T-helper 17 cell (primary cell): ENCODE measurements at places on chromosomes 11 and 22.

GRCh38 chr11:19660076-19660475 is 52.6 kb upstream of the NAV2 start:
- DNase-seq, result no peak

DNA sequence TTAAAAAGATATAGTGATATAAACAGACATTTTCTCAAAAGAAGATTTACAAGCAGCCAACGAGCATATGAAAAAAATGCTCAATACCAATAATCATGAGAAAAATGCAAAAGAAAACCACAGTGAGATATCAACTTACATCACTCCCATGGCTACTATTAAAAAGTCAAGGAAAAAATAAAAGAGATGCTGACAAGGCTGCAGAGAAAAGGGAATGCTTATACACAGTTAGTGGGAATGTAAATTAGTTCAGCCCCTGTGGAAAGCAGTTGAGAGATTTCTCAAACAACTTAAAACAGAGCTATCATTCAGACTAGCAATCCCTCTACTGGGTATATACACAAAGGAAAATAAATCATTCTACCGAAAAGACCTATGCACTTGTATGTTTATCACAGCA is 97.1 kb upstream of the CARD18 start:
- DNase-seq, result no peak

DNA sequence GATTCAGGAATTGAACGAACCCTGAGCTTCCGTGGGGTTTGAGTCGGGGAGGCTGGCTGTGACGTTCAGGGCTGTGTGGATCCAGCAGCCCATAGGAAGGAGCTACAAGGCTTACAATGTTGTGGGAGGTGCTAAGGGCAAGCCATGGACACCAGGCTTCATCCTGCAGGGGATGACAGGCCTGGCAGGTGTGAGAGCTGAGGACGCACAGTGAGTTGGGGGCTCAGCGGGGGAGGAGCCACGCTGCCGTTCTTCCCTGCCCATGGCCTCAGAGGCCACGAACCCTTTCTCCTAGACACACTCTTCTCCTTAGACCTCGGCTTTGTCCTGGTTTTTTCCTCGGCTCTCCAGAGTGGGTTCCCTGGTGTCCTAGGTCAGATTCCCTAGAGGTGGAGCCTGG is 113.3 kb upstream of the SLC22A12 start:
- DNase-seq, result no peak

DNA sequence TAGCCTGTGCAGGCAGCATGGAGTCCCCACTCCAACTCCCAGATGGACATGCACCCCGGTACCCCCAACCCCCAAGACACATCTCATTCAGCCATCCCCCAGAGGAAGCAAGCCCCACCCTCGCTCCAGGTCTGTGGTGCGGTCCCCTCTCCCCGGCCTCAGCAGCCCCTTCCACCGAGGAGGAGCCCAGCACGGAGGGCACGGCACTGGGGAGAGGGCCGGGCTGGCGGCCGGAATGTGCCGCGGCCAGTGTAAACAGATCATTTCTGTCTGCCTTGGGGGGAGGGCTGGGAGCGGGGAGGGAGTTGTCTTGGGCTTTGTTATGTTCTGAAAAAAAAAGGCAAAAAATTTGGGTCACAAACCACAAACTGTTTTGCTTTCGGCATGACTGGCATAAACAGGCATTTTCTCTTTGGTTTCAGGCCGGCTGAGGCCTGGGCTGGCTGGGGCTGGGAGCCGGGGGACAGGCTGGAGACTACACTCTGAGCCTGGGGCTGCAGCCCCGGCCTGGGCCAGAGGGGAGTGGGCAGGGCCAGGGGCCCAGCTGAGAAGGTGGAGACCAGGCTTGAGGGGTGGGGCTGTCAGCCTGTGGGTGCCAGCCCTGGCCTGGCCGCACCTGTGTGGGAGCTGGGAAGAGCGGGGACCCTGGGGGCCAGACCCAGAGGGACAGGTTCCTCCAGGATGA is 16.8 kb downstream of the IGF2 start:
- no peak for DNase-seq

DNA sequence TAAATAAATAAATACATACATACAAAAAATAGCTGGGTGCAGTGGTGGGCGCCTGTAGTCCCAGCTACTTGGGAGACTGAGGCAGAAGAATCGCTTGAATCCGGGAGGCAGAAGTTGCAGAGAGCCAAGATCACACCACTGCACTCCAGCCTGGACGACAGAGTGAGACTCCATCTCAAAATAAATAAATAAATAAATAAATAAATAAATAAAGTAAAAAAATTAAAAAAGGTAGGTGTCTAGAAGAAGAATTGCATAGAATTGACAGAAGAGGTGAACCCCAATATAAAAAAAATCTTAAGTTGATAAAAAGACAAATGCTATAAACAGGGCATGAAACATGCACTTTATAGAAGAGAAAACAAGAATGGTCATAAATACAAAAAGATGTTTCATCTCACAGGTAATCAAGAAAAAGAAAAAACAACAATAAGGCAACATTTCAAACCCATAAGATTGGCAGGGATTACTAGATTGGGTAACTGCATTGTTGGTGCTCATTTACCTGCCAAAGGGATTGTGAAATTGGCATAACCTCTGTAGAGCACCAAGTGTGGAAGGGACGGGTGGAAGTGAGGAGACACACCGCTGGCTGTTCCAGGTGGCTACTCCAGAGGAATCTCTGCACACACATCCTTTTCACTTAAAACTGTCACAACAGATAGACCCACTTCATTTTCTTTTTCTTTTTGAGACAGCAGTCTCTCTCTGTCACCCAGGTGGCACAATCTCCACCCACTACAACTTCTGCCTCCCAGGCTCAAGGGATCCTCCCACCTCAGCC is 44.7 kb downstream of the NF2 start:
- no peak for DNase-seq

DNA sequence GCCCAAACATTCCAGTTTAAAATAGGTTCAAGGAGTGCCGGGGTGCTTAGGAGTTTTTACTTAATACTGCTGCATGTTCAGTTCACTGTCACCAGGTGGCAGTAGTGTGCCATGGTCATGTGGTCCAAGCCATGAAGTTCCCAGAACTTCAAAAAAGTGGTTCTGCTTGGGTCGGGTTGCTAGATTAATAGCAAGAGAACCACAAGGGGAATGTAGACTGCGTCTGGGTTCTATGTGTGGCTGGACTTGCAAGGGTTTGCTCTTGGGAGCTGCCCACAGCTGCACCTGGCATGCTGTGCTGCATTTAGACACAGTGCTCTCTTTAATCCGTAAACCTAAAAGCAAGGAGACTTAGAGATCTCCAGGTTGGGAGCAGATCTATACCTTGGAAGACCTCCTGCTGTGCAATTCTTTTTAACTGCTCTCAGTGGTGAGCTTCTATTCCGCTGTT is 6.5 kb upstream of the SPON1 start:
- peak; percentile 29 for DNase-seq

DNA sequence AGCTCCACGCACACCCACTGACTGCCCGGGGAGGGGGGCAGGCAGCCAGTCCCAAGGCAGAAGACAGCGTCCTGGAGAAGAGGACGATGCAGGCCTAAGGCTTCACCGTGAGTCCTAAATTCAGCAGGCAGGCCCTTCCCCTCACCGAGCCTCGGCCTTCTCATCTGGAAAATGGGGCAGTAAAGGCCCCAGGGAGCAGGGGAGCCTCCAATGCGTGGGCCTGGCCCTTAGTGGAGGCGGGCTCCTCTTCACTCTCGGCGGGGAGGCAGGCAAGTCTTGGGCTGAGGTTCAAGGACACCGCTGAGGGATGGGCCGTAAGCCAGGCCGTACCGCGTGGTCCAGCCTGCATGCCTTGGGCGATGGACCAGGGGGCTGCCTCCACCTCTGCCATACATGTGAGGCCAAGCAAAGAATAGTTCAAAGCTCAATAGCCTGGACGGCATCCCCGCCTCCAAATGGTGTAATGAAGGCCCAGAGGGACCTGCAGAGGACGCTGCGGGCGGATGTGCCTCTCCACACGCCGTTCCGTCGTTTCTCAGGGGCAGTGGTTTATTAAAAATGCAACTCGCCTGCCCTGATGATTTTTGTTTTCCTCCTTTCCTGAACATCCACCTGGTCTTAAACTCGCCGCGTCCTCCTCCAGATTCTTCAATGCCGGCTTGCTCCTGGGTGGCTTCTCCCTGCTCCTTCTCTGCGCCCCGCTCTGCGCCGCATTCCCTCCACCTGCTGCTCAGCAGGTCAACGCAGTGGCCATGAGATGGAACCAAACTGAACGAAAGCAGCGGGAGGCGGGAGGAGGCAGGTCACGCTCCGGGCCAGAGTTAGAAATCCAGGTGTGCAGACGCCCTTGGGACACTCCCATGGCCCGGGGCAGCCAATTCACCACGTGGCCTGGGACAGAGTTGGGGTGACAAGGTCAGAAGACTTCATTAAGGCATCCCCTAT is 627.8 kb downstream of the TBC1D22A start:
- no peak for DNase-seq

DNA sequence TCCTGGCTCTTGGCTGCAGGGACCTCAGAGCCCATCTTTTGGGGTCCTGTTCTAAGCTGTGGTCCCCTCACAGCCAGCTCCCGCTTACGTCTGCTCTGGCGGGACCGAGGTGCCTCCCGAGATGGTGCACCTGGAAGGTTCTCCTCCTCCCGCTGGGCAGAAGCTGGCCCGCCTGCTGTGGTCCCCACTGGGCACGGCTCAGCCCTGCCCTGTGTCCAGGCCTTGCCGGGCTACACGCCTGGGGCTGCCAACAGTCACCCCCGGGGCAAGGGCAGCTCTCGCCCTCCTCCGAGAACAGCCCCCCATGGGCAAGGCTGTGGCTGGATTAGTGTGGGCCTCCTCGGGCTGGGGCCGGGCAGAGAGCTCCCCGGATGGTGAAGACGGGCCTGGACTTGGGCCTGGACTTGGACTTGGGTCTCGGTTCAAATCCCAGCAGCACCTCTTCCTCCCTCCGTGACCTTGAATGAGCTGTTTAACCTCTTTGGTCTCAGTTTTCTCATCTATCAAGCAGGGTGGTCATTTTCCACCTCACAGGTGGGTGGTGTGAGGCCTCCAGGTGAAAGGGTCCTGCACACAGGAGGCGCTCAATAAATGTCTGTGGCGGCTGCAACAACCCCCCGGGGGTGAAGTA is 998 bp downstream of the BAIAP2L2 start:
- DNase-seq, result no peak

DNA sequence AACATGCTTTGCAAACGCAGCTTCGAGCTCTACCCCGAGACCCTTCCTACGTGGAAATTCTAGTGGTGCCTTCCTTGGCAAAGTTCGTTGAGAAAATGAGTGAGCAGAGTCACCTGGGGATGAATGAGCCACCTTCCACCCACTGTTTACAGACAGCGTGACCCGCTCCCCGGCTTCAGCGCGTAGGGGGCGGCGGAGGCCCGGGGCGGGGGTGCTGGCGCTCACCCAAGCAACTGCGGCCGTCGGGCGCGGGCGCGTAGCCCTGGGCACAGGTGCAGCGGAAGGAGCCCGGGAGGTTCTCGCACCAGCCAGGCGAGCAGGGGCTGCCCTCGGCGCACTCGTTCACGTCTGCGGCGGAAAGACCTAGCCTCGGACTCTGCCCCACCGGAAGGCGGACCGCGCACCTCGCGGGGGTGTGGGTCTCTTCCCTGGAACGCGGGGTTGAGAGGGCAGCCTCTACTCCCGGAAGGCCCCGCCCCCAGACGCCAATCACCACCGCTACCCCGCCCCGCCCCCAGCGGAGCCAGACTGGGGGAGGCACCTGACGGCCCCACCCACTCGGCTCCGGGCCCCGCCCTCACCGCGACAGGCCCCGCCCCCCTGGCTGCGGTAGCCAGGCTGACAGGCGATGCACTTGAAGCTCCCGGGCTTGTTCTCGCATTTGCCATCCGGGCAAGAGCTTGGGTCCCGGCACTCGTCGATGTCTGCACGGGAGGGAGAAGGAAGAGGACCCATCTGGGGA is 11.8 kb downstream of the LTBP3 start:
- peak; percentile 100 for DNase-seq

DNA sequence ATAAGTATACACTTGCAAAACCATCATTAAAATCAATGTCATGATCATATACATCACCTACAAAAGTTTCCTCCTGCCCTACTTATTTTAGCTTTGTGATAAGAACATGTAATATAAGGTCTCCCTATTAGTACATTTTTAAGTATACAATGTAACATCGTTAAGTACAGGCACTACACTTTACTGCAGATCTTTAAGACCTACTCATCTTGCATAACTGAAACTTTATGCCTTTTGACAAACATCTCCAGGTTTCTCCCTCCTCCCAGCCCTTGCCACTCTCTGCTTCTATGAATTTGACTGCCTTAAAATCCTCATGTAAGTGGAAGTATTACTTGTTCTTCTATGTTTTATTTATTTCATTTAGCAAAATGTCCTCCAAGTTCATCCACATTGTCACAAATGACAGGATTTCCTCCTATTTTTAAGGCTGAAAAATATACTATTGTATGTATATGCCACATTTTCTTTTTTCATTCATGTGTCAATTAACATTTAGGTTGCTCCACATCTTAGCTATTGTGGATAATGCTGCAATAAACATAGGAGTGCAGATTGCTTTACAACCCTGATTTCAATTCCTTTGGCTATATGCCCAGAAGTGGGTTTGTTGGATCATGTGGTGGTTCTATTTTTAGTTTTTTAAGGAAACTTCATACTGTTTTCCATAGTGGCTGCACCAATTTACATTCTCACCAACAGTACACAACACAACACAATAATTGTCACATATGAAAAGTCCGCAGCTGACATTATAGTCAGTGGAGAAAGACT is 471.1 kb upstream of the ANO3 start:
- no peak for DNase-seq

DNA sequence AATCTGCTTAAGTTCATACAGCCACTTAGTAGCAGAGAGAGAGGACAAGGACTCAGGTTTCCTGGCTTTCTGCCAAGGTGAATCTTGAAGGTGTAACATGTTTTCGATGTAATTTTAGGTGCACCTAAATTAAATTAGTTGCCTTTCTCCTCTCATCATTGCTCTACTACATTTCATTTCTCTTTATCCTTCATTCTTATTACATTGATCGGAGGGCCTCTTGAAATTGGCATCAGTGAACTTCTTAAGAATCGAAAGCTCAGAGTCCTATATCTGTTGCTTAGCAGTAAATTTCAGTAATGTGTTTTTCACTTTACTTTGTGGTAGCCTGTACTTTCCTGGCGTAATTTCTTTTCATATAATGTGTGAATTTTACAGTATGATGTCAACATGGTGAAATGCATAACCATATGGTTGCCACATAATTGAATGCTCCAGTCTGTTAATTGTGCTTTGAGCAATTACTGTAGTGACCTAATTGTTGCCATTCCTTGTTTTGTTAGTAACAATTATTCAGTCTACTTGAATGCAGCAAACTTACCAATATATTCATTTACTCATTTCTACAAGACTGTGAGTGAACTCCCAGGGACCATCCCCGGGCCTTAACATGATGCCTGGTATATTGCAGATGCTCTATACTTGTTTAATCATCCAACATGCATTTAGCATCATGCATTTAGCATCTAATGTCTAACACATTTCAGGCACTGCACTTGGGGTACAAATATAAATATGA is 138.1 kb downstream of the MAML2 start:
- DNase-seq, result no peak

DNA sequence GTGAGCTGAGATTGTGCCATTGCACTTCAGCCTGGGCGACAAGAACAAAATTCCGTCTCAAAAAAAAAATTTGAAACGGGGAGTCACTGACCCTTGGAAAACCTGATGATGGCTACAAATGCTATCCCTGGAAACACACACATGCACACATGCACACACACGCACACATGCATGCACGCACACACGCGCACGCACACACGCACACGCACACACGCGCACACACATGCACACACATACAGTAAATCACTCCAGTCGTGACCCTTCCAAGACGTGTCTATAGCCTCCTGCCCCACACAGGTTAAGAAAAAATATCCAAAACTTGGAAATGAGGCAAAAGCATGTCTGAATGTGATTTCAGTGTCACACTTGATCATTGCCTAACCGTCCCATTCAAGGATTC is 6.7 kb upstream of the CPT1A start:
- no peak for DNase-seq
